Stimulated activated CD8-positive, alpha-beta memory T cell treated with anti-CD3 and anti-CD28 coated beads, Interleukin-12 subunit alpha, Interleukin-12 subunit beta, amount 100 ng/mL, for 1 hour (primary cell): ENCODE measurements at places on chromosomes 4 and X.

GRCh38 chr4:173573286-173573685, 43.3 kb upstream of the HAND2 start:
- no peak for DNase-seq

- DNase-seq: no peak
These were observed 214.6 kb upstream of the GALNT7 start for GRCh38 chr4:172953896-172954568.

- no peak for DNase-seq
These were observed at the start of gene TMEM150C for GRCh38 chr4:82561786-82562563. TSS of gene TMEM150C (minus strand) at chr4:82561988. CDS start at chr4:82504657, 57,331 bp downstream.

GRCh38 chrX:68307769-68308168, 125.5 kb downstream of the OPHN1 start:
- no peak for DNase-seq

GRCh38 chr4:1611501-1611870, 72.6 kb downstream of the FAM53A start:
- no peak for DNase-seq

DNA sequence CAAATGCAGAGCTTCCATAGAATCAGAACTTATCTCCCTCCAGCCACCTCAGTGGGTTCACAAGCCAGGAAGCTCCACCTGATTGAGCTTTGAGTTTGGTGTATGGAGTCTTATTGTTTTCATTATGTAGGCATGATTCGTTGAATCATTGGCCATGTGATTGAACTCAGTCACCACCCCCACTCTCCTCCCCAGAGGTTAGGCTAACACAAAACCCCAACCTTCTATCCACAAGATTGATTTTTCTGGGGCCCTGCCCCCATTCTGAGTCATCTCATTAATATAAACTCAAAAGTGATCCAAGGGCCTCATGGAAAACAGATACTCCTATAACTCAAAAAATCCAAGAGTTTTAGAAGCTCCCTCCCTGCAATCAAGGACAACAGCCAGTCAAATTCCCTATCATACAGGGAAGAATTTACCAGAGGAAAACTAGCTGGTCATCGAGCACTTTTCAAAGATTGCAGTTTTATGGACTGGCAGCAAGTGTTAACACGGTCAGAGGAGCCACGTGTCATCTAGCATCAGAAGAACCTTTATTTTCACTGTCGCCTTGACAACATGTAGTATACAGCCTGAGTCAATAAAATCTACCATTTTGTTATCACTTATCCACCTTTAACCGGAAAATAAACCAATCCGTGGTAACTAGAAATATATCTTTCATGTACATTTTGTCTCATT, 35.9 kb upstream of the GUCY1B1 start:
- no peak for DNase-seq

DNA sequence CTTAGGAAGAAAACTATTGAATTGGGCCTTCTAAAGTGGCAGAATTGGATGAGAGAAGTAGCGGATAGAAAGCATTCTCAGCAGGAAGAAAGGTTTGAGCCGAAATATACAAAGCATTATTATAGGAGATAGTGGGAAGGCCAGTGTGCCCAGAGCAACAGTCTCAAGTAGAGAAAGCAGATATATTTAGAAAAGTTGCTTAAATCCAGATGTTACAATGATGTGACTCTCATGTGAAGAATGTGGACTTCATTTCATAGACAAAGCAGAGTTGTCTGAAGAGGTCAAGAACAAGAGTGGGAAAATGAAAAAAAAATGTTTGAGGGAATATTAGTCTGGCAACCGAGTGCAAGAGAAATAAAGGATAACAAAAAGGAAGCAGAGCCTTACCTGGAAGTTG, 66.9 kb downstream of the SYNPO2 start:
- no peak for DNase-seq

GRCh38 chrX:13489454-13489853, 79.9 kb upstream of the EGFL6 start:
- DNase-seq: no peak

DNA sequence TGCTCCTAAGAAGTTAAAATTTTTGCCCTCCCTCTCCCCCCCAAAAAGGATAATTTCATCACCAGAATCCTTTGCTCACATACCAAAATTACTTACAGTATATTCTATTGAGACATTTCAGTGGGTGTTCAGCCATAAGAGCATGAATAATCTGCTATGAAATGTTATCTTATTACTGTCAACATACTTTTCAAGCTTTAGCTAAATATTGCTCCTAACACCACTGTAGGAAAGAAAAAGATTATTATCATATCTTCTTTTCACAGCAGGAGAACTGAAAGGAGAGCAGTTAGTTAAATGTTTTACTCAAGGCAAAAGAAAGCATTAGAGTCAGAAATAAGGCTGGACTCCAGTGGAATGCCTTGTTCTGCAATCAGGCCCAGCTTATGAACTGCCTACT, 231.0 kb upstream of the GYPA start:
- DNase-seq: no peak

DNA sequence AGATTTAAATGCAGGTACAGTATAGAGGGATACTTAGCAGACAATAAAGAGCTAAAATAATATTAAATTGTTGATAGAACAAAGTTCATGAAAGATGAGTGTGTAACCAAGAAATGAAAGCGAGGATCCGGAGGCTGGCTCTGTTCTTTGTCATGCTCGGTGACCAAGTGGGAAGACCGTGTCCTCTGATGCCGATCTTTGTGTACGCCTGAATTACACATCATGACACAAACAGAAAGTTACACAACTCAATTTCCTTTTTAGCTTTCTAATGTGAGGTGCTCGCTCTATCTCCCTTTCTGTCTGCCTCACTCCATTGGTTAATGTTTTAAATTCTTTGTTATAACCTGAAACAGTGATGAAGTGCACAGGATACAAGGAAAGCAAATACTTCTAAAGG, 114.8 kb upstream of the NEIL3 start:
- no peak for DNase-seq

- no peak for DNase-seq
These were observed 516.8 kb downstream of the SMARCA1 start for GRCh38 chrX:129006491-129006890.
